ENCODE measurements at places on chromosomes 12 and 14. TPM values are rescaled to one million over a fixed set of nuclear protein-coding genes. Genes with fewer than 3 reads are reported as not detected.

DCP1B gene
- total RNA-seq, result 1.6 TPM

DNA sequence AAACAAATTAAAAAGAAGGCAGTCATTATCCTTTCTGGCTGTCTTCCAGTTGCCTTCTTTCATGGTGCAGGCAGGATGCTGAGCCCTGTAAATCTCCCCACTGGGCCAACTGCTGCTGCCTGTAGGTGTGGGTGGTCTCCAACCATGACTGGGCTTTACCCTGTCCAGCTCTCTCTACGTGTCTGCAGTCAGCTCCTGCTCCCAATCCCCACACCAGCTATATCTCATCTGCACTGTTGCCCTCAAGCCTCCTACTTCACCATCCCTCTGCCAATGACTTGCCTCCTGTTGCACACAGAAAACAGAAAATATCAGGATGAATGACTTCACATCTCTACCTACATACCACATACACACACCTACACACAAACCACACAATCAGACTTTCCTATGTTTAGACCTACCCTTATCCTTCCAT, 39.7 kb upstream of the PSMA6 start:
- DNase-seq, result no peak

DNA sequence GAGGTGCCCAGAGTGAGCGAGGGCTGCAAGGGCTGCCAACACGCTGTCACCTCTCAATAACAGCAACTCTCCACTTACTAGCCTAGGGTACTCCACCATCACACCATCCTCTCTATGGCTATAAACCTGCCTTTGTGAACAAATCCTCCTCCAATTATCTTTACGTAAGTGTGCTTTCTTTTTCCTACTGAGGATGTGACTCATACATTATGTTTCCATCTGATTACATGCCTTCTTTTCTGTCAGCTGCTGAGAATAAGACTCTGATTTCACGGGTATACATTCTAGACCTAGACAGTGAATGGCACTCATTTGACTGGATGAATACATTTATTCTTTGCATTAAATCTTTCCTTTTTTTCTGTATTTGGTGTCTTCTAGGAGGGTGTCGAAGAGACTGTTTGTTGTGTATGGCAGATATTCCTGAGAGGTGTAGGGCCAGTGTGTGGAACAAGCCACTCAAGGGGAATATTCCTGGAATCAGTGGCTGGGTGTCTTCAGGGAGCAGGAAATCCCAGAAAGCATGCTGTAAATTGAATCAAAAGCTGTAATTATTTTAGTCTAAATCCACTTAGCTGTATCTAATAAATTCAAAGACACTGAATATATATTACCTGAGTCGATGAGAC, 327.3 kb upstream of the TMTC1 start:
- DNase-seq, result no peak

DNA sequence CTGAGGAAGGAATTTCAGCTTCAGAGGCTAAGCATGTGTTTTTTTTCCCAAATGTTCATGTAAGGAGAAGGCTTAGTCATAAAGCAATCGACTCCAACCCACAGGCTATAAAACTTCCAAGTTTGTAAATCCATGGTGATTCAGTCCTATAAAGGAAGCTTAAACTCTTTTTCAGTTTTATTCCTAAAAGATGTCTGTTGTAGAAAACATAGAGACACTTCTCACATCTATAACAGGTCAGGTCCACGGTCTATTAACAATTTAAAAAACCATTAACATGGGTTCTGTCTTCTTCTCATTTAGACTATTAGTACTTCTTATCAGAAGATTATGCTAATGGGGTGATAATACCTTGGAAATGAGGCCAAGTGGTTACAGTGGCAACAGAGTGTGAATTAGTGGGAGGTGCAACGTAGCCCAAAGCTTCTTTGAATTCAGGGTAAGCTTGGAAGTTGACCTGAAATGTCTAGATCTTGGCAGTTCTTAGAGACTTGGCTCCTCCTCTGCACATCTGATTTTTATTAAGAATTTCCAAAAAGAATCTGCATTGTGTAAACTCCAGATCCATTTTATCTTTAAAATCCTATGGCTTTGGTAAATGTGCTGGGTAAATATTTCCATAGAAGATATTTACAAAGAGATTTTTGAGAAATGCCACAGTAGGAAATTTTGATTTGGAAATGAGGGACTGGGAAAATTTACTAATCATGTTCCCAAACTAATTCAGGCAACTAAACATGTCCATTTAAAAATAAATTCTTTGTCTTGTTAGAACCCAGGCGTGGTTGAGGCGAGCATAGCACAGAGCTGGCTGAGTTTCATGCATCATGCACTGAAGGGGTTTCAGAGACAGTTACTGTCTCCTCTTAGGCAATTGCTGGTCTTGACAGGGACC, 86.4 kb downstream of the EML1 start:
- no peak for DNase-seq

DNA sequence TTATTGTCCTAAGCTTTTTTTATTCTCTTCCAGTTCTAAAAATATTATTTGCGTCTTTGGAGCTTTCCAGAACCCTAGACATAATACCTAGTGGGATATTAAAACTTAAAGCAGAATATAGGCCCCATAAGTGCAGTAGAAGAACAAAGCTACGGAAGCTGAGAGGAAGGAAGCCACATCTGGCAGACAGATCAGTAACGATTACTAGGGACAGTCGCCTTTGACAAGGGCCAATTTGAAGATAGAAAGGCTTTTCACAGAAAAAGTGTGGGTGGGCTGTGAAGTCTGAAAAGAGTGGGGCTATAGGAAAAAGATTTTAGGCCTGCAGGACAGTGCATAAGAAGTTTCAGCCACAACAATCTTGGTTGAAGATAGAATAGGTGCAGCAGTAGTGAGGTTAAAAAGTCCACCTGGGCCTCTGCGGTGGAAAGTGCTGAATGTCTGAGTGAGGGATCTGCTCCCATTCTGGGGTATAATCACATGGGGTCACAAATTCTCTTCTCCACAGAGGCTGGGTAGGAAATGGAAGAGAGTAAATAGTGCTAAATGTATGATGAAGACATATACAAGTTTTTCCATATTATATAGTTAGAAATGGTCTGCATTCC, 114.5 kb downstream of the CMAS start:
- DNase-seq, result no peak

- DNase-seq, result no peak
Measured at GRCh38 chr12:66516561-66516960, 162.3 kb downstream of the GRIP1 start.
